ENCODE measurements at places on chromosomes 2 and 18.
A peak's percentile ranks its signal among the peaks of the same experiment; 100 is the strongest.

DNA sequence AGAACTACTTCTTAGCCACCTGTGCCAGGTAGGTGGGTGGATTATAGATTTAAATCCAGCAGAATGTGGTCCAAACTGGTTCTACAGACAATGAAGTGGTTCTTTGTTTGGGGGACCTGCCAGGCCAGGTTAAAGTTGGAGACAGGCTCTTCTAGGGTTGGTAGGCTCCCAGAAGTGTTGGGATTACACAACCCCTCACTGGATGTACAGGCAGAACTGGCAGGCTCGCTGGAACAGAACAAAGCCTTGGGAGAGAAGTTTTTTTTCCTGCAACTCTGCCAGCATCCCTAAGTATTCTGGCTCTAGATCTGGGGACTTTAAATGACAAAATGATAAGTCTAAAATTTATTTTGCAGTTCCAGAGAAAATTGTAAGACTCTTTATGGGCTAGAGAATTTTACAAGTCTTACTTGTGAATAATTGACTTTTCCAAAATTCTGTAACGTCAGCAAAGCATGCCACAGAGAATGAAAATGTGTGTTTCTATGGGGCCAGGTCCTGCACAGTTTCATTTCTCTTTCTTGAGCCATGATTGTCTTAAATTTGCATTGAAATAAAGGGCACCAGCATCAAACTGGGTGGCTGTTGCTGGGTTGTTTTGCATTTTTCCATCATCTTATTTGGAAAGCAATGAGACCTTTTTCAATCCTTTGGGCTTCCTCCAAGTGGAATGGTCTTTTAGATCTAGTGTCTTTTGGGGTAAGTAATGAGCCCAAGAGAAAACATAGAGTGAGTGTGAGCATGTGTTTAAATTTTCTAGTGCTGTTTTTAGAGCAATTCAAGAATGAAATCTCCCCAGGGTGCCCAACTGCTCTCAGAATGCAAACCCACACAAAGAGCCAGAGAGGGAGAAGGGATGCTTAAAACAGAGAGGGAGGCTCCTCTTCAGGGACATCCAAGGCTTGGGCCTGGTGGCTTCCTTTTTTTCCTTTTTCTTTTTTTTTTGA, 32.4 kb upstream of the ATL2 start:
- no peak for DNase-seq

DNA sequence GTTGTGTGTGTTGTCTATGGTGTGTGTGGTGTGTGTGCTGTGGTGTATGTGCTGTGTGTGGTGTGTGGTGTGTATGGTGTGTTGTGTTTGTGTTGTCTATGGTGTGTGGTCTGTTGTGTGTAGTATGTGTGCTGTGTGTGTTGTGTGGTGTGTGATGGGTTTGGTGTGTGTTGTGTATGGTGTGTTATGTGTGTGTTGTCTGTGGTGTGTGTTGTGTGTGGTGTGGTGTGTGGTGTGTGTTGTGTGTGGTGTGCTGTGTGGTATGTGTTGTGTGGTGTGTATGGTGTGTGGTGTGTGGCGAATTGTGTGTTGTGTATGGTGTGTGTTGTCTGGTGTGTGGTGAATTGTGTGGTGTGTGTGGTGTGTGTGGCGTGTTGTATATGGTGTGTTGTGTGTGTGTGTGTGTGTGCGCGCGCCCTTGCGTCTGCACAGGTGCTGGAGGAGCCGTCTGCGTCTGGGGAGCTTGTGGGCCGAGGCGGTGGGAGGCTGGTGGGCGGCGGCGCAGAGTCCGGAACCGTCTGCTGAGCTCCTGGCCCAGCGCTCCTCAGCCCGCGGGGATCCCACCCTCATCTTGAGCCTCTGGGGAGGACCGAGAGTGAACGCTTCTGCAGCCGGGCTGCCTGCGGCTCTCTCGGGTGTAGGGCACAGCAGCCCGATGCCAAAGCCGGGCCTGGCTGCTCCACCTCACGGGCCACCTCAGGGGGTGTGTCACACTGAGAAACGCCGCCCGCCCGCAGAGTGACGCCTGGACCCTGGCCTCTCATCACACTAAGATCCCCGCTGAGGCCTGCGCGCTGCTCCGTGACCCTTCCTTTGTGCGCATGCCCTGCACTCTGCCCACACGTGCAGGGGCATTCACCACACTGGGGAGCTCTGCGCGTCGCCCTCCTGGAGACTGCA, 8.8 kb upstream of the ADI1 start:
- peak; percentile 16 for DNase-seq

DNA sequence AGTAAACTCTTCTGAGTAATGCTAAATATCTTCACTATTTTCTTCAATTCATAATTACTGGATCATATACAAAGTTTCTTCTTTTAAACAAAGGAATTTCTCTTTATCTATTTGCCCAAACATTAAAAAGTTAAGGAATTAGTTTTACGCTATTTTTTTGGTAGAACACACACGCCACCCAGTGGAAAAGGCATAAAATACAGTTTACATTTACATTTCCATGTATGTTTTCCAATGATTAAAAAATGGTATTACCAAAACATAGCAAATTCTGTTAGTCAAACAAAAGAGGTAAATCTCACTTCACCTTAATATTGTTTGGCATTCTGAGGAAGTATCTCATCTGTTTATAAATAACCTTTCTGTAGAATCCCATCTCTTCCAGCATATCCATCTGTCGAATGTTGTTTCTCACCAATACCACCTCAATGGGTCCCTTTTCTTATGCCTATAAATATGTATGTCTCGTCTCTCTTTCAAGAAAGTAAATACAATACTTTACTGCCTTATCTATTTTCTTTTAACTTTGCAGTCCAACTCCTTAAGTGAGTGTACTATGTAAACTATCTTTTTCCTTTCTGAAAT, 7.2 kb downstream of the BOLL start:
- no peak for DNase-seq

DNA sequence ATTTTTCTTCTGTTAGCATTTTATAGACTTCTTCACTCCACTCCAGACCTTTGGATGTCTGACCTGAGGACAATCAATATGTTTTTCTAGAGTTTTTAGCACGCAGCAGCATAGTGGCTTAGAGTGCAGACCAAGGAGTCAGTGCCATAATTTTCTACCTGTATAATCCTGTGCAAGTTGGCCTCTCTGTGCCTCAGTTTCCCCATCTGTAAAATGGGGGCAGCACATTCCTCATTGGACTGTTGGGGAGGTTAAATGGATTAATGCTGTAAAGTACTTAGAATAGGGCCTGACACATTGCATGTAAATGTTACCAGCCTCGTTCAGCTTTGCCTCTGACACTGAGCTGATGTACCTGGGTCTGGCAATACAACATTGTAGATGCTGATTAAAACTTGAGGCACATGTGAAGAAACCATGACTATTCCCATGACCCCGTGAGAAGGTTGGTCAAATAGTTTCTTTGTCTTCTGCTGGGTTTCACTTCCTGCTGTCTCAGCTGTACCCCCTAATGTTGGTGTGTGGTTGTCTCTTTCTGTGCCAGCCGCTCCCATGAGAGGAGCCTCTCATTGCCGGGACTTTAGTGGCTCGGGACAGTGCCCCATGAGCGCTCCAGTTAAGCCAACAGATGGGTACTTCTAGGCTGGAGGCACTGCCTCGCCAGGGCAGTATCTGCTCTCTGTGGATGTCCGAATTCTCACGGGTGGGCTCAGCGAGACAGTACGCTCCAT, 125.3 kb downstream of the SH3RF3 start:
- DNase-seq = no peak

DNA sequence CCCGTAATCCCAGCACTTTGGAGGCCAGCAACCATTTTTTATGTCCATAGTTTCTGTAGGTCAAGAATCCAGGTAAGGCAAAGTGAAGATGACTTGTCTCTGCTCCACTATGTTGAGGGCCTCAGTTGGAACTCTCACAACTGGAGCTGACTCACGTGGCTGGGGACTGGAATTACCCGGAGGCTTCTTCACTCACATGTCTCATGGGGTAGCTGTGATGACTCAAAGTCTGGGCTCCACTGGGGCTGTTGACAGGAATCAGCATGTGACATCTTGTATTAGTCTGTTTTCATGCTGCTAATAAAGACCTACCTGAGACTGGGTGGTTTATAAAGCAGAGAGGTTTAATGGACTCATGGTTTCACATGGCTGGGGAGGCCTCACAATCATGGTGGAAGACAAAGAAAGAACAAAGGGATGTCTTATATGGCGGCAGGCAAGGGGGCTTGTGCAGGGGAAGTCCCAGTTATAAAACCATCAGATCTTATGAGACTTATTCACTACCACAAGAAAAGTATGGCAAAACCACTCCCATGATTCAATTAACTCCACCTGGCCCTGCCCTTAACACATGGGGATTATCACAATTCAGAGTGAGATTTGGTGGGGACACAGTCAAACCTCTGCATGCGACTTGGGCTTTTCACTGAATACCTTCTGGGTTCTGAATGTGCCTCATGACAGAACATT, 7.8 kb upstream of the PPP1R1C start:
- DNase-seq = no peak

DNA sequence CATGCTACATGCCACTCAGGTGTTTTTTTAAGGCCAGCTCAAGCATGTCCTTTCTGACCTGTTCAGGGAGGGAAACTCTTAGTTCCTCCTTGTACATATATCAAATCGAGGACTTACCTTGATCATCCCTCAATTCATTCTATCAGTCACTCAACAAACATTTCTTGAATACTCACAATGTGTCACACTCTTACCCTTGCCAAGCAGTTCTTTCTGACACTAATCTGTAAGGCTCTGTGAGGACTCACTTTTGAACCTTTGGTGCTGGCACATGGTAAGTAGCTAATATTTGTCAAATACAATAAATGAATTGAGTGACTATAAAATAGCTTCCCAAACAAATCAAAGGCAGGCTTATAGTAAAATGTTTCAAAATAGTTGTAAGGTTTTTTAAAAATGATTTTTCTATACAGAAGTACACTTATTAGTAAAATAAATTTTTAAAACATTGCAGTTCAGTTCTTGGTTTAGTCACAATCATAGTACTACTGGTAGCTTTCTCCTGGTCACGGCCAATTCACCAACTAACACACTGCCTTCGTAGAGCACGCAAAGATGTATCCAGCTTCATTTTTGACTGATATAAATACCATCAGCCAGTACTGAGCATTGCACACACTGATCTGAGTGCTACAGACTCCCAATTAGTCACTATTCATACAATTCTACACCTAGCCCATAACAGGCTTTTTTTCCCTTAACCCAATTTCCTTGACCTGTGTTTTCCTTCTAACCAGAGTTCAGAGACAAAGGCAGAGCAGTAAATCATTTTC, 50.9 kb downstream of the ZEB2 start:
- no peak for DNase-seq

DNA sequence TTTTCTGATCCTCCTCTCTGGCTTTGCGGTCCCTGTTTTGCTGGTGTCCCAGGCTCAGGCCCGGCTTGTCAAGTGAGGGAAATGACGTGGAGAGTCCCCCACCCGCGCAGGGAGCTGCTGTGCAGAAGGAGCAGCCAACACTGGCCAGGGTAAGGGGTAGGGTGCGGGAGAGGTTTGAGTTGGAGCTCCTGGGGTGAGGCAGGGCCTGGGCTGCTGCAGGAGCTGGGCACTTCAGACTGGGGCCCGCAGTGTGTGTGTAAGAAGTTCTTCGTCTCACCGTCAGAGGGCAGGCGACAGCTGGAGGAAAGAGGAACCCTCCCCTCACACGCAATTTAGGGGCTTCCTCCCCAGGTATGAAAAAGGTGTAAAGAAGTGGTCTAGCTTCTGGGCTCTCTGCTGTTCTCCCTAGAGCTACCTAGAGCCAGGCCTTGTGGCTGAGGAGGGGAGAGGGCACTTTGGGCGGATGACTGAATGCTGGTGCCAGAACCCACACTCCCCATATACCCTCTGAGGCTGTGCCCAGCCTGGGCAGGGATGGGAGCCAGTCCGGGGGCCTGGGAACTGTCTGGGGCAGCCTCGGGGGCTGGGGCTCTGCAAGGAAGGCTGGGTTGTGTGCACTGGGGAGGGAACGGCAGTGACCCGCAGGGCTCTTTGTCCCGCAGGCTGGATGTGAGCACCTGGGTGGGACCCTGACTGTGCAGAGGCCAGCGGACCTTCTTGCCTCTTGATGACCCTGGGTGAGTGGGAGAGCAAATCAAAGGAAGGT, 11.8 kb downstream of the CELF4 start:
- peak; percentile 69 for DNase-seq

- DNase-seq = peak; percentile 41
These were observed 667 bp downstream of the REEP1 start for GRCh38 chr2:86336675-86337243.

GRCh38 chr2:221434142-221434541, 138.0 kb downstream of the EPHA4 start:
- DNase-seq = no peak

DNA sequence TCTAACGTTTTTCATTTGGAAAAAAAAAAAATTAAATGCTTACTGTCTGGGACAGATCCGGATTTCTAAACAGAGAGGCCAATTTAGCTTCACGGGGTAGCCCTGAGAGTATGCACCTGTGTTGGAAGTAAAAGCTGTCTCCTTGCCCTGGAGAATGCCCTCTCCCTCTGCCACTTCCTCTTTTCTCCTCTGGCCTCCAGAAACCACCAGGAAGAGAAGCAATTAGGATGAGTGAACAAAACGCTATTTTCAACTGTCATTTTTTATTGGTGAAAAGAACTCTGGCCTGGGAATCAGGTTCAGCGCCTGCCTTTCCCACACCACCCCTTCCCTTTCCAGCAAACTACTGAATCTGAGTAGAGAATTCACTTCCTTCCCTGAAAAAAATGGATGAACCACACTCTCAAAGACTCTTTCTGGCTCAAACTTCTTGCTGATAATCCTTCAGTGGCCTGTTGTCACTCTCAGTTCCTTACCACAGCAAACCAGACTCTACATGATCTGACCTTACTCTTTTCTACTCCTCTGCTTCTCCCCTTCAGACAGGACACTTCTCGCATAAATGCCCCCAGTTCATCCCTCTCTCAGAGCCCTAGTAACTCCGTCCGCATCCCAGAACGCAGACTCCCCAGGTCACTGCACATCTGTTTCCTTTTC, 29.8 kb downstream of the KLF7 start:
- DNase-seq = no peak

DNA sequence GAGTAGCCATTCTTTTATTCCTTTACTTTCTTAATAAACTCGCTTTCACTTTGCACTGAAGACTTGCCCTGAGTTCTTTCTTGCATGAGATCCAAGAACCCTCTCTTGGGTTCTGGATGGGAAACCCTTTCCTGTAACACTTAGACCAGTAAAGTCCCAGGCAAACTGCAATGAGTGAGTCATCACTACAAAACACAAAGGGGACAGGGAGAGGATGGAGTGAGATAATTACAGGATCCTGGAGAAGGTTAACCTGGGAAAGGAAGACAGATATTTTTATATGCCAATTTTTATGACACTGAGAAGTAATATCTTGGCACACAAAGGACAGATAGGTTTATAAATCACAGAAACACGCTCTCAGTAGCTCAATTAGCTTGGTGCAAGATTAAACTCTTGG, 48.7 kb downstream of the EHD3 start:
- no peak for DNase-seq

DNA sequence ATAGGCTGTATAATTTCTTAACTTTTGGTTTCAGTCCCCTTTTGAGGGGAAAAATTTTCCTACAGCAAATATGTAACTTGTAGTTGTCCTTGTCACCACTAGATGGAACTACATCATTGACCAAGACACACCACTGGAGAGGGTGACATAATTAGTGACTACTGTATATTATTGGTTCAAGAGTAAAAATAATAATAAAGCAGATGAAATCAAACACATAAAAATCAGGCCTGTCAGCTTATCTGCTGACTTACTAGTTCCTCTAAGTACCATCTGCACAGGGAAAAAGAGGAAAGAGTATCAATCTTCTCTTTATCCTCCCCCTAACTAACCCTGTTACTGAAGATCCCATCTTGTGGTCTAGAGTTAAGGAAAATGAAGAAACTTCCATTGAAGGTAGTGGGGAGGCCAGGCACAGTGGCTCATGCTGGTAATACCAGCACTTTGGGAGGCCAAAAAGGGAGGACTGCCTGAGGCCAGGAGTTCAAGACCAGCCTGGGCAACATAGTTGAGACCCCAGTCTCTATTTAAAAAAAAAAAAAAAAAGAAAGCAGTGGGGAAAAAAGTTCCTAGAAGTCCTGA, 29.6 kb upstream of the ENOSF1 start:
- no peak for DNase-seq

Measured in WTC11 (cell line).